ELR (cell line): ENCODE measurements at places on chromosomes 11 and 22.
A peak's percentile ranks its signal among the peaks of the same experiment; 100 is the strongest.

DNA sequence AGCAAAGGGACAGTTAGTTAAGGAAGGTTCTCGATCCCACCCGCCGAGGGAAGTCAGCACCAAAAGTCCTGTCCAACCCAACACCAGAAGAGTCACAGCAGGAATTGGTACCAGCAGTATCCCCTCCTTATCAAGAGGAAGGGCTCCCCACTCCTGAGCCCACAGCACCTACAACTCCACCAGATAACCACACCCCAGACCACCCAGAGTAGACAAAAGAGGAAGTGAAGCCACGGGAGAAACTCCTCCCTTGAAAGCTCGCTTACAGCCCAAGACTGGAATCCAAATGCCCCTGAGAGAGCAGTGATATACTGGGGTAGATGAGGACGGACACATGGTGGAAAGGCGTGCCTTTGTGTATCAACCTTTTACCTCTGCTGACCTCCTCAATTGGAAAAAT lies 7.3 kb upstream of the CD5 start:
- DNase-seq, result no peak

GRCh38 chr11:57312511-57313021 lies 12.2 kb downstream of the TNKS1BP1 start:
- no peak for DNase-seq

GRCh38 chr11:19683141-19683805 lies 29.4 kb upstream of the NAV2 start:
- DNase-seq, result no peak

DNA sequence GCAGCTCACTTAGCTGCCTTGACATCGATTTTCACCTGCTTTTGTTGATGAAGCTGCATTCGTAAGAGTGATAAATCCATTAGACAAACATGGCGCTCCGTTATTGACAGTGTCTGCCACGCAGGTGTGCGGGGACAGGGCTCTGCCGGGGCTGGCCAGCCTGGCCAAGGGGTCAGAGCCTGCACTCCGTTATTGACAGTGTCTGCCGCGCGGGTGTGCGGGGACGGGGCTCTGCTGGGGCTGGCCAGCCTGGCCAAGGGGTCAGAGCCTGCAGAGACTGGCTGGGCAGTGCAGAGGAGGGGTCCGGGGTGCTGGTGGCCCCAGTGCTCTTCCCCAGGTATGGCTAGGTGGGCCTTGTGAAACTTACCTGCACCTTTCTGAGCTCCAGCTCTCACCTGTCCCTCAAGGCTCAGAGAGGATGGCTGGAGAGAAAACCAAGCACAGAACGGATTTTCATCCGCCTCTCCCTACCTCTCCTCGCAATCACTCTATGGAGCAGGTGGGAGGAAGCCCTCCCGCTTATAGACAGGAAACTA lies 101.6 kb upstream of the B3GAT1 start:
- DNase-seq, result no peak

DNA sequence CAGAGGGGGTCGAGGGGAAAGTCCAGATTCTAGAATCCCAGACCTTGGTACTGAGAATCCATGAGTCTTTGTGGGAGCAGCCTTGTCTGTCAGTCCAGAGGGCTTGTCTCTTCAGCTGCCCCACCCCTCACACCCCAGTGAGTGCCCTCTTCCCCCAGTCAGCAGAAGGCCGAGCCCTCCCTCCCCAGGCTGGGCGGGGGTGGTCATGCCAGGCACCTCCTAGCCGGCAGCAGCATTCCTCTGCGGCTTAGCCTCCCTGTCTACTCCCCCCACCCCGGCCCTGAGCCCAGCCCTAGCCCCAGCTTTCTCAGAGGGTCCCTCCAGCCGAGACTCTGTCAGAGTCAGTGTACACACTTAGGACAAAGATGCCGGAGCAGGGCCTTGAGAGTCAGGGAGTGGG lies 4.6 kb downstream of the SOX10 start:
- DNase-seq, result no peak

DNA sequence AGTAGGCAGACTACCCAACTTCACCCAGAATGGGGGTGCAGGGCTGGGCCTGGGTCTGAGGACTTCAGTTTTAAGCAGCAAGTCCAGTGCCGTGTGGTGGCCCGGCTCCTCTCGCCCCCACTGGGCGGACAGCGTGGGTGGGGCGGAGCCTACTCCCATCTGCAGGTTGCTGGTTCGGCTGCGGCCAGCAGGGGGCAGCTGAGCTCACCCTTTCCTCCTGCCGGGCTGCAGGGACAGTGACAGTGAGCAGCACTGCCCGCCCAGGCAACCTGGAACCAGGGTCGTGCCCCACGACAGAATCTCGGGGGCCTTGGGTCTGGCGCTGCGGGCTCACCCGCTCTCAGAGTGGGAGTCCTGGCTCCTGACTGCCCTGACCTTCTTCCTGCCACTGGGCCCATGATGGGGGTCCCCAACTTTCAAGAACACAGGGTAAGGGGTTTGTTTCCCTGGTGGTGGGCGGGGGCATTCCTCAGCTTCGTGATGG lies 6.2 kb upstream of the NEAT1 start:
- peak; percentile 84 for DNase-seq

DNA sequence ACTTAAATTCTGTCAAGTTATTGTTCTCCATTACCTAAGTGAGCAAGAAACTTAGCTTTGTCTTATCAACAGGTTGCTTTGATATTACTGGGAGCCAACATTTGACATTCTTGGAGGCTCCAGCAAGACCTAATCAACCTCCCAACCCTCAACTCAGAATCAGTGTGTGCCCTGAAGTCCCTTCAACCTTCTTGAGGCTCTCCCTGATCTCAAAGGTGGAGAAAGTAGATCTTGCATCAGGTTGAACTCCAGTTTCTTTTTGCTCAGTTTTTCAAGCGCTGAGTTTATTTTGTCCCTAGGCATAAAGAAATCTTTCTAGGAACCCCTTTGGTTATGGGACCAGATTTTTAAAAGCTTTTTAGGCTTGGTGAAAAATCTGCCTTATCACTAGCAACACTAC lies 1.4 kb downstream of the FAM111A start:
- peak; percentile 18 for DNase-seq

- DNase-seq, result no peak
Measured at GRCh38 chr22:48704335-48704734, 1123.3 kb downstream of the BRD1 start.

DNA sequence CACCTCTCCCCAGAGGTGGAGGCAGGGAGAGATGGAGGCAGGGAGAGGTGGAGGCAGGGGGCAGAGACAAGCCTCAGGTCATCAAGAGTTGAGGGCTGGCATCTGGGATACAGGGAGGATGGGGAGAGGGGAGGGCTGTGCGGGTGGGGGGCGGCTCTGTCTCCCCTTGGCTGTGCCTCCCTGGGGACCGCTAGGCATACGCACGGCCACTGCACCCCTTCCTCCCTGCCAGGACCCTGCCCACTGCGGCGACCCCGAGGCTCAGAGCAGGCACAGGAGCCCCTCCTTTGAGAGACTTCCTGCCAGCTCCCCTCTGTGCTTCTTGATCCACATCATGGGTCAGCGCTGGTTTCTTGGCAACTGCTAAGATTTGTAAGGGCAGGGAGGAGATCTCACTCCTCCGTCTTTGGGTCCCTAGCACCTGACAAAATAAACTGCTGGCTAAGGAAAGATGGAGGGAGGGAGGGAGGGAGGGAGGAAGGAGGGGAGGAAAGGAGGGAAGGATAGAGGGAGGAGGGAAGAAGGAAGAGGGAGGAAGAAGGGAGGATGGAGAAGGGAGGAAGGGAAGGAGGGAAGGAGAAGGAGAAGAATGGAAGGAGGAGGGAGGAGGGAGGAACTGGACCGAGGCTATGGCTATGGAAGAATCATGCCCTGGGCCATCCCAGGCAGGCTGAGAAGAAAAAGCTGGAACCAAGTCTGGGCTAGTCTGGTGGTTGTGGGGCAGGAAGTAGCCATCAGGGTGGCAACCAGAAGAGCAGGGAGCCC lies 18.5 kb downstream of the PRR33 start:
- DNase-seq, result peak; percentile 11

GRCh38 chr22:33894036-33894435 lies 26.2 kb downstream of the LARGE1 start:
- DNase-seq, result no peak

GRCh38 chr11:79055856-79056631 lies 384.8 kb downstream of the TENM4 start:
- no peak for DNase-seq

DNA sequence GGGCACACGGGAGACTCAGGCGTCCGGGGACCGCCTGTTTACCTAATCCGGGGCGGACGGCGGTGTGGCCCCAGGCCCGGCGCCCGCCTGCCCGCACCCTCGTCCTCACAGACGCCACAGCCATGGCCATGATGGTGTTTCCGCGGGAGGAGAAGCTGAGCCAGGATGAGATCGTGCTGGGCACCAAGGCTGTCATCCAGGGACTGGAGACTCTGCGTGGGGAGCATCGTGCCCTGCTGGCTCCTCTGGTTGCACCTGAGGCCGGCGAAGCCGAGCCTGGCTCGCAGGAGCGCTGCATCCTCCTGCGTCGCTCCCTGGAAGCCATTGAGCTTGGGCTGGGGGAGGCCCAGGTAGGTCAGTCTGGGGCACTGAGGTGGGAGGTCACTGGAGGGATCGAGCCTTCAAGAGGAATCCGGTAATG lies 10.0 kb upstream of the RAB1B start:
- no peak for DNase-seq

GRCh38 chr11:10519630-10520029 lies 21.4 kb downstream of the RNF141 start:
- DNase-seq, result no peak

DNA sequence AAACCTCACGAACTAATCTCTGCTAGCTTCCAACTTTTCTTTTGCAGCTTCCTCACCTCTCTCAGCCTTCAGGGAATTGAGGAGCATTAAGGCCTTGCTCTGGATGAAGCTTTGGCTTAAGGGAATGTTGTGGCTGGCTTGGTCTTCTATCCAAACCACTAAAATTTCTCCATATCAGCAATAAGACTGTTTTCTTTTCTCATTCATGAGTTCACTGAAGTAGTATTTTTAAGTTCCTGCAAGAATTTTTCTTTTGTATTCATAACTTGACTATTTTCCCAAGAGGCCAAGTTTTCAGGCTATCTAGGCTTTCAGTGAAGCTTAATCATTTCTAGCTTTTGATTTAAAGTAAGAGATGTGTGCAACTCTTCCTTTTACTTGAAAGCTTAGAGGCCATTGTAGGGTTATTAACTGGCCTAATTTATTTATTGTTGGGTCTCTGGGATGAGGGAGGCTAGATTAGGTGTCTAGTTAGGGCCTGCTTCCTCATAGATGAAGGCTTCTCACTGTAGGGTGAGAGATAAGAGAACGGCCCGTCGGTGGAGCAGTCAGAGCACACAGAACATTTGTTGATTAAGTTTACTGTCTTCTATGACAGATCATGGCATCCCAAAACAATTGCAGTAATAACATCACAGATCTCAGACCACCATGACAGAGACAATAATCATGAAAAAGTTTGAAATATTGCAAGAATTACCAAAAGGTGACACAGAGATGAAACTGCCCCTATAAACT lies 33.2 kb downstream of the CSF2RB start:
- no peak for DNase-seq

- peak; percentile 65 for DNase-seq
Measured at GRCh38 chr22:24053481-24054226, 42.5 kb downstream of the CABIN1 start.

GRCh38 chr11:31005202-31005601 lies 364.3 kb downstream of the DCDC1 start:
- DNase-seq, result no peak

DNA sequence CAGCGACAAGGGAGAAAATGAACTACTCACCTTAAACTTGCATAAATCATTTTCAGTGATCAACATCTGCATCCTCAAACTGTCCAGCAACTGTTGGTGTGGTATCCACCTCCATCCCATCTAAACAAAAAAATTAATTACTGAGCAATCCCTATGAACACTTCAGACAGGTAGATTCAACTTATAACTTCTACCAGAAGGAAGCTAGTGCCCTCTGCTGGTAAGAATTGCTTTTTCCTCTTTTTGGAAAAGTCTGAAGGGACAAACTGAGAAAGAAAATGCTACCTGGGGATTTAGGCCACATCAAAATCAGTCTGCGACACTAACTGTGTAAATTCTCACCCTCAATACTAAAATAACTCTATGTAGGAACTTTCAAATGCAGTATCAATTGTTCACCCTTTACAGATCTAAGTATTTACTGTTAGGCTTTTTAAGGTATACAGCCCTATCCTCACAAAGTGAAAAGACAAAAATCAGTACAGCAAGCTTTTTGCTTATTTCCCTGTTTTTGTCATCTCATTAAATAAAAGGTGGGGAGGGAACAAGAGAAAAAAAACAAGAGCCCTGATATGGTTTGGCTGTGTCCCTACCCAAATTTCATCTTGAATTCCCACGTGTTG lies 17.9 kb downstream of the CLNS1A start:
- peak; percentile 74 for DNase-seq

GRCh38 chr11:78354408-78355308 lies 63.0 kb downstream of the GAB2 start:
- DNase-seq, result no peak

DNA sequence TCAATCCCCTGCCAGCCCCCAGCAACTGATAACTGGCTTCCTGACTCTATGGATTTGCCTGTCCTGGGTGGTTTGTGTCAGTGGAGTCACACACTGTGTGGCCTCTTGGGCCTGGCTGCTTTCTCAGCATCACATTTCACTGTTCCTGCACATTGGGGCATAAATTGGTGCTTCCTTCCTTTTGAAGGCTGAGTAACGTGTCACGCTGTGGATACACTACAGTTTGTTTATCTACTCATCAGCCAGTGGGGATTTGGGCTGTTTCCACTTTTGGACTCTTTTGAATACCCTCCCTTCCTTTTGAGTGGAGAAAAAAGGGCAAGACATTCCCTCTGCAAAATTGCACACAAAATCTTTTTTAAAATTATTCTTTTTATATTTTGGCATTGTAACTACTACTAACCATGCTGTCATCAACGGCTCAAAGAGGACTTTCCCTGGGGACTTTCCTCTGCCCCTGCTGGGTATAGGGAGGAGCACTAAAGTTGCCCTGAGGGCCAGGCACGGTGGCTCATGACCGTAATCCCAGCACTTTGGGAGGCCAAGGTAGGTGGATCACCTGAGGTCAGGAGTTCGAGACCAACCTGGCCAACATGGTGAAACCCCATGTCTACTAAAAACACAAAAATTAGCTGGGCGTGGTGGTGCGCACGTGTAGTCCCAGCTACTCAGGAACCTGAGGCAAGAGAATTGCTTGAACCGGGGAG lies 7.8 kb upstream of the CELSR1 start:
- DNase-seq, result peak; percentile 36

GRCh38 chr22:43053176-43053575 lies 36.0 kb downstream of the TTLL1 start:
- DNase-seq, result peak; percentile 26

- no peak for DNase-seq
Measured at GRCh38 chr11:100612766-100613165, 74.3 kb upstream of the ARHGAP42 start.

DNA sequence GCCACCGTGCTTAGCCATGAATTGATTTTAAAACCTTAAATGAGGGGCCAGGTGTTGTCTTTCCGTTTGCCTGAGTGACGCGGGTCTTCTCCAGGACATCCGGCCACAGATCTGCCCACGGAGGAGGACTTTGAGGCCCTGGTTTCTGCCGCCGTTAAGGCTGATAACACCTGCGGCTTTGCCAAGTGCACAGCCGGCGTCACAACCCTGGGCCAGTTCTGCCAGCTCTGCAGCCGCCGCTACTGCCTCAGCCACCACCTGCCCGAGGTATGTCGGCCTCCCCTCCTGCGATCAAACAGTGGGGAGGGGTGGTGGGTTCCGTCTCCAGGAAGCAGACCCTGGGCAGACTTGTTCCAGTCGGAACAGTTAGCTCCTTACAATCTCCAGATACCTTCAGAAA lies 34.4 kb downstream of the IGHMBP2 start:
- no peak for DNase-seq

- DNase-seq, result no peak
Measured at GRCh38 chr11:125071846-125072217, 8.7 kb downstream of the SLC37A2 start.
